ENCODE measurements at places on chromosomes 13 and 19. TPM values are rescaled to one million over a fixed set of nuclear protein-coding genes. Genes with fewer than 3 reads are reported as not detected.

DNA sequence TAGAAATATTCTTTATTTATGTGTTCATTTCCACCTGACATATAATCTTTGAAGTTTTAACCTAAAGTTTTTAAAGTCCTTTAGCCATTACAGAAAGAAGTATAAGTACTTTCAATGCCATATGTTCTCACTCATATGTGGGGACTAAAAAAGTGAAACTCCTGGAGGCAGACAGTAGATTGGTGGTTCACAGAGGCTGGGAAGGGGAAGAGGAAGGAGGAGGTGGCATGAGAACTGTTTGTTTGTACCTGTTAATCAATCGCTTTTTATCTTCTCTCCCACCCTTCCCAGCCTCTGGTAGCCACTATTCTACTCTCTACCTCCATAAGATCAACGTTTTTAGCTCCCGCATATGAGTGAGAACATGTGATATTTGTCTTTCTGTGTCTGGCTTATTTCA lies 131.1 kb downstream of the MYO16 start:
- DNase-seq, result no peak

- DNase-seq, result peak; percentile 22
Observed at GRCh38 chr13:50843257-50844083, at the start of gene DLEU7. DLEU7 (minus strand) TSS chr13:50843692; CDS start chr13:50843646, 46 bp downstream.

GRCh38 chr13:110546378-110546777 lies 15.1 kb downstream of the RAB20 start:
- DNase-seq, result no peak

DNA sequence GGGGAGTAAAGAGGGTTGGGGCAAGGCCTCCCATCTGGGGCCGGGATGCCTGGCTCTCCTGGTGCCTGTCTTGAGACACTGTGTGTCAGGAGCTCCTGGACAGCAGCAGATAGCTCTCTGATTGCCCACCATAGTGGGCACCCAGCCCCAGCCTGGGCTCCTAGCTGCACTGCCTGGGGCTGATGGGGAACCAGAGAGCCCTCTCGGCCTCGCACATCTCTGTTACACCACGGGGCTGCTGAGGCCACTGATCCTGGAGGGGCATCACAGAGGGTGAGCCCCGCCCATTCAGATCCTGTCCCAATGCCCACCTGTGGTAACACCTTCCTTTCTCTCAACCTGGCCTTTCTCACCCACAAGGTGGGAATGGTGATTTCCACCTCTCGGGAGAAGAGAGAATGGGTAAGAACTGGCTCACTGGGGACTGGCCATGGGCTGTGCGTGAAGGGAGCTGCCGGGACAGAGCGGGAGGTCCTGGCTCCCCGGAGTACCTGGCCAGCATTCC lies 135.9 kb downstream of the URI1 start:
- DNase-seq, result no peak

GRCh38 chr19:1424192-1424955 lies 13.8 kb upstream of the RPS15 start:
- DNase-seq, result no peak

GRCh38 chr19:17687141-17687856 lies 855 bp downstream of the UNC13A start:
- no peak for DNase-seq

- DNase-seq, result no peak
Observed at GRCh38 chr13:48828962-48829411, 146.7 kb upstream of the FNDC3A start.

DNA sequence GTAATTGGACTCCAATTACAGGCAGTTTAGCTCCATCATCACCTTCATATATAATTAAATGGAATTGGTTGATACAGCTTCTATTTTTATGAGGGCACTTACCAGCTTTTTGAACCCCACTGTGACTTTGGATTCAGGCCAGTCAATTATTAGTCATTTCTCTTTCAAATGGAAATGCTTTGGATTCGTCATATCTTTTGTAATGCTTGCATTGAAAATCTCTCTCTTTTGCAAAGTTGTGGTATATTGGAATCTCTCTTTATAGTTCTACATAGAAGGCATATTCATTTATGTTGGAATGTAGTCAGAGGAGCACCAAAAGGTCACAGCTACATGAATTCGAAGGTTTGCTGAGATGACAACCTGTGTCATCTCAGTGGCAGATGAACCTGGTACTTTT lies 1074.3 kb upstream of the SLC10A2 start:
- no peak for DNase-seq

DNA sequence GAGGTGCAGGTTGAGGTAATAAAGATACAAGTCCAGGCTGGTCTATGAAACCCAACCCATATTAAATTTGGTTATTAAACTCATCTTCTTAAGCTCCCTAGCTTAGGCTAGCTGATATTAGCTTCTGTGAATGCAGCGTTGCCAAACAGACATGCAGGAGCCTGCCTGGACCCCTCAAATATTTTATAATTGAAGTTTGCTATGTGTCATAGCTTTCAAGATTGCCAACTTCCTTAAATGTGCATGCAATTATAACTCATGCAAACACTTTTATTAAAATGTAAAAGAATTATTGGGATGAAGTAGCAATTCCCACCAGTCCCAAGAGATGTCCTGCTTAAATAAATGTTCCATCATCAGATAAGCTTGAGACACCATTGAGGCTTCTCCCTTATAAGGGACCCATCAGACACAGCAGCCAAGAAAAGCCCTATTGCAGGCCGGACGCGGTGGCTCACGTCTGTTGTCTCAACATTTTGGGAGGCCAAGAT lies 51.3 kb downstream of the MBNL2 start:
- no peak for DNase-seq

DNA sequence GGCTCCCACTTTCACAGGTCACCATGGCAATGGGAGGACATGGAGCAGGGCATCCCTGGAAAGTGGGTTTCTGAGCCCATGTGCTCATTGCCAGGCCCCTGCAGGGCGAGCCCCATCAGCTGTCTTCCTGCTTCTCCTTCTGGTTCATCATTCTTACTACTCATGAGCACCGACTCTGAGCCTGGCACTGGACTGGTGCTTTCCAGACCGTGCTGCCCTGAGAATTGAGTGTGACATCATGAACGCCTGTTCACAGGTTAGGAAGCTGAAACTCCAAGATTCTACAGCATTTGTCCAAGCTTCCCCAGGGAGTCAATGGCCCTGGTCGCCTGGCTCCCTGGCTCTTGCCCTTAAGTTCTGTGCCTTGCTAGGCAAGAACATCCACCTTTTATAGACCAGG lies 210.4 kb upstream of the ZNF536 start:
- DNase-seq, result no peak

DNA sequence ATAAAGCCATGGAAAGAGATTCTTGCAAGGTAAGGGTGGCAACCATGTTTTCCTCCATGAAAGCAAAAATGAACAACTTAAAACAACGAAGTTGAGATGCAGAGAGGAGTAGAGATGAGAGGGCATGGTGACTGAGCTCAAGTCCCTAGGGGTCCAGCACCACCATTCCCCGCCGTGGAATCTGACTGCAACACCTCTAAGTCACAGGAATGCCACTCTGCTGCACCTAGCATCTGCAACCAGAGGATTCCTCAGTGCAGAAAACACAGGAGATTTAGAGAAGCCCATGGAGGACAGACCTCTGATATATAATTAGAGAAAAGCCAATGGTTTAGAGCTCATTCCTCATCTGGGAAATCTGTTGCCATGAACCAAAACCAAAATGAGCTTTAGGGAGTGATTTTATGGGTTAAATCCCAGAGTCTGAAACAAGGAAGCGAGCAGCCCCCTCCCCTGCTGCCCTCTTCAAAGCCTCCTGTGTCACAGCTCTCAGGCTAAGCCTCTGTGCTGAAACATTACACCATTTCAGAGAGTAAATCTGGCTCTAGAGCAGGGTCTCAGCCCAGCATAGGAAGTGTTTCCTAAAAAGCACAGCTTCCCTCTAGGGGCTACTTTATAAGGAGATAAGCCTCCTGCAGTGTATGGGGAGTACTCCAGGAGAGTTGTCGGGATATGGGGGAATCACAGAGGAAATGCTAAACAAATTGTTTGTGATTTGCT lies 1043.6 kb downstream of the UQCRFS1 start:
- no peak for DNase-seq

DNA sequence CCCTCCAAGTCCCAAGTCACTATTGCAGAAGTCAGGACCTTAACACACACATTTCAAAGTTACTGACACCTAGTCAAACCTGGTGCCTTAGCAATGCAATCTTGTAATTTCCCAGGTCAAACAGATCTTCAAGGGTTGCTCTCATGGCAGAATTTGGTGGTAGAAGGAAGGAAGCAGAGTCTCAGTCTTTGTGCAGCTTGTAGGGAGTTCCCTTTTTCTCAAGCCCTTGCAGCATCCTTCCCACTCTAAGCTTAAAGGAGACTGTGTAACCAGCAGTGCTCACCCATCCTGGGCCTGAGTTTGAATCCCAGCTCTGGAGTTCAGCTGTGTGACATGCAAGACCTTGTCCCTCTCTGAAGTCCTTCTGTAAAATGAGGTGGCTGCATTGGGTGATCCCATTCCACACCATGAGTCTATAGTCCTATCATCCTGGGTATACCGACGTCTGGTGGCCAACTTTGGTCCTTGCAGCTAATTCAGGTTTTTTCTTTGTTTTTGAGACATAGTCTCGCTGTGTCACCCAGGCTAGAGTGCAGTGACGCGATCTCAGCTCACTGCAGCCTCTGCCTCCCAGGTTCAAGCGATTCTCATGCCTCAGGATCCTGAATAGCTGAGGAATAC lies 9.8 kb downstream of the SIGLEC10 start:
- DNase-seq, result no peak

DNA sequence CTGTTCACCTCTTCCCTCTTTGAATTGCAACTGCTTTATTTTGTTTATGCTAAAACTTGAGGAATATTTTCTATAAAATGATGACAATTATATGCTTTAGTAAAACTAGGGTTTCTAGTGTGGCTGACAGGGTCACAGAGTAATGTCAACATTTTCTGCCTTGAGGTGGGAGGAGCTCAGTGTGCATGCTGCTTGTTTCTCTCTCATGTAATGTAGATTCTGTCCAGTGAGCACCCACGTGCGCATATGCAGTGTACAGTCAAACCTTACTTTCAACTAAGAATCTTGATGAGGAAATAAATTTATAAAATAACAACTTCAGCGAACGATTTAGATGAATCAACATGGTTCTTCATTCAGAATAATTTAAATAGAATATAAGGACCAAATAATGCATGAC lies 603.9 kb downstream of the PCDH17 start:
- no peak for DNase-seq

- peak; percentile 74 for DNase-seq
Observed at GRCh38 chr19:53977991-53978731, 13.3 kb upstream of the CACNG6 start.

DNA sequence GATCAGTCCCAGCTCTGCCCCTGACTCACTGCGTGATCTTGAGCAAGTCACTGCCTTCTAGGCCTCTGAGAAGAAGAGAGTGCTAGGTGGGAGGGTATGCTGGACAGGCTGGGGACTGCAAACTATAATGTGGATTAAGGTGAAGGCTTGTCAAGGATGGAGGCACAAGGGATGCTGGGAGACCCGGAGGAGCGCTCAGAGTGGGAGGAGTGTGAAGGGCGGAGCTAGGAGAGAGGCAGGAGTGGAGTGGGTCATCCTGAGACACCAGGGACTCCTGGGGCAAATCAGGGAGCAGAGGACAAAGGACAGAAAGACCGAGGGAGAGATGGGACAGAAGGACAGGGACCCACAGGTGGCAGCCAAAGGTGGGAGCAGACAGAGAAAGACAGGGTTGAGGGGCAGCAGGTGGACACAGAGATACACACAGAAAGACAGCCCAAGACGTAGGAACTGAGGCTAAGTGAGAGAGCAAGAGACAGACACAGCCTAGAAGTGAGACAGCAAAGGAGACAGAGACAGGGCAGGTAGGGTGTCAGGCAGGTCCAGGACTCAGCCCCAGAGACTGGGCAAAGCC lies 2.6 kb downstream of the GRIK5 start:
- DNase-seq, result no peak

GRCh38 chr13:99085808-99086266 lies 108.0 kb upstream of the DOCK9 start:
- DNase-seq, result no peak

- DNase-seq, result no peak
Observed at GRCh38 chr19:31548941-31549340, 199.7 kb upstream of the TSHZ3 start.

DNA sequence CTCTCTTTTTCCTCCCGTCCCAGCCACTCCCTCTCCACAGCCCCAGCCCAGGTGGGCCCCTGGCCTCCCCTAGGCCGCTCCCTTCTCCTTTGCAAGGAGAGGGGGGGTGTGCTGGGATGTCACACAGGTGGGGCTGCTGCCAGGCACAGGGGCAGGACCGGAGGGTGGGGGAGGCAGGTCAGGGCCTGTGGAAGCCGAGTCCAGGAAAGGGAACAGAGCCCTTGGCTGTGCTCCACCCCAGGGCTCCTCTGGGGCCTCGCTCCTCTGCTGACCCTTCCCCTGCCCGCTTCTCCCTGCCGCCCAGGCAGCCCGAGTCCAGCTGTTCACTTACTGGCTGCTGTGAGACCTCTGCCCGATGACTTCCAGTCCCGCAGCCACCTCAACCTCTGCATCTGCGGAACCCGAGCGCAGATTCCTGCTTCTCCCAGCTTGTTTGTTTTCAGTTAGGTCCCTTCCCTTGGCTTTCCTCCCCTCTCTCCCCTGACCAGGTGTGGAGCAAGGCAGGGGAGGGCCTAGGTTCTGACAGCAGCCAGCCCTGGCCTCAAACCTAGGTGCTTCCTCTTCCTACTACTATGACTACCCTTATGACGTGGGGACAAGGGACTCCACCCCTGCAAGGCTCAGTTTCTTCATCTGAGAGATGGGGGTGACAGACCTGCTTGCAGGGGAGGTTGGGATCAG lies 850 bp upstream of the KLK11 start:
- DNase-seq, result no peak

GRCh38 chr13:74675182-74675581 lies 541.0 kb upstream of the KLF12 start:
- DNase-seq, result no peak

GRCh38 chr13:21542563-21542962 lies 61.4 kb downstream of the MICU2 start:
- DNase-seq, result no peak

DNA sequence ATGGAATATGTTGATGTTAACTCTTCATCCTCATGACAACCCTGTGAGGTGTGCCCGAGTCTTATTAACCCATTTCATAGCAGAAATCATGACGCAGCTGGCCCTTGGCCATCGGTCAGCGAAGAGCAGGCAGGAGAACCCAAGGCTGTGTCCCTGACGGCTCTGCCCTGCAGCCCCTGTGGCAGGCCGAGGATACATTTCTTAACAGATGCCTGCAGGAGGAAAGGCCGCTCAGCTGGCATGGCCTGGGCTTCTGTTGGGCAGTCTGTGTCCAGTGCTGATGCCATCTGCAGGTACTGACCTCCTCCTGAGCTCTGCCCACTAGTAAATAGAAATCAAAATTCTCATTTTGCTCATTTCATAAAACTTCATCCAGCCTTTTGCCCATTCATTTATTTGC lies 35.4 kb upstream of the MCF2L start:
- DNase-seq, result no peak

- no peak for DNase-seq
Observed at GRCh38 chr13:102940143-102940542, 94.3 kb downstream of the ERCC5 start.

GRCh38 chr13:40456397-40456953 lies 210.0 kb downstream of the FOXO1 start:
- DNase-seq, result no peak

GRCh38 chr13:59172076-59172475 lies 991.7 kb downstream of the DIAPH3 start:
- no peak for DNase-seq

Gene PSG11
- not detected for total RNA-seq

Gene GGACT
- 1.9 TPM for total RNA-seq

Gene LPAR2
- total RNA-seq, result 2.6 TPM

Gene IGFL2
- not detected for total RNA-seq

Gene BICRA
- 7.2 TPM for total RNA-seq

Gene SNRNP70
- 98.3 TPM for total RNA-seq

Gene MYH14
- total RNA-seq, result 67.7 TPM

Gene C1QTNF9
- 0.47 TPM for total RNA-seq

Gene CYP4F22
- total RNA-seq, result not detected

Data from left cardiac atrium (tissue), 4 donors.